ENCODE measurements at places on chromosomes 5 and 9.

DNA sequence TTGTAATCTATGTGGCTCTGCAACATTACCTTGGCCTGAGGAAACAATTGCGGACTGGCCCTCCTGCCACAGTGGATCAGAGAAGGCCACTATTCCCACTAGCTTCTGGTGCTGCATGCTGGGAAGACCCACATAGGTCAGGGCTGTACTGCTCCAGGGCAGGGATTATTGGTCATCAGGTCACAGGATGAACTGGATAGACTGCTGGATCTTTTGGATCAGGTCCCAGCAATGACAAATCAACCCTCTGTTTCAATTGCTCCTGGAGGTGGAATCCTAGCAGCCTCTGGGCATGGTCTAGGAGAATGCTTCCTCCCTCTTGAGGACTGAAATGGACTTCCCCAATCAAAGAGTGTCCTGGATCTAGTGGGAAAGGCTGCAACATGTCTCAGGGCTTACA lies 66.7 kb upstream of the PHF24 start:
- no peak for DNase-seq

DNA sequence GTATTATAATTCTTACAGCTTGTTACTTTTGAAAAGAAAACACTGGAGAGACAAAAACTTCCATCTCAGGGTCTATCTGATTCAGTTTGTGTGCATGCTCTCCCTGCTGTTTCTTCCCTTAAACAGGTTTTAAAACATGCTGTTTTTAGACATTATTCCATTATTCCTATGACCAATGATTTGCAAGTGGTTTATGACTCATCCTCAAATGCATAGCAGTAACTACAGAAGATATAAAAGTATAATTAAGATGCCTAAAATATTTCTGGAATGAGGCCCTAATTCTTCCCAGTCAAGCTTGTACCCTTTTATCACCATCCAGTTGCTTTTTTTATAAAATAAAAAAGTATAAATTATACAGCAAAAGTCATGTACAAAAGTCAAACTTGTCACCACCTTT lies 3.7 kb downstream of the DTWD2 start:
- DNase-seq, result no peak

GRCh38 chr5:102764381-102765004 lies 9.4 kb downstream of the PAM start:
- DNase-seq, result no peak

DNA sequence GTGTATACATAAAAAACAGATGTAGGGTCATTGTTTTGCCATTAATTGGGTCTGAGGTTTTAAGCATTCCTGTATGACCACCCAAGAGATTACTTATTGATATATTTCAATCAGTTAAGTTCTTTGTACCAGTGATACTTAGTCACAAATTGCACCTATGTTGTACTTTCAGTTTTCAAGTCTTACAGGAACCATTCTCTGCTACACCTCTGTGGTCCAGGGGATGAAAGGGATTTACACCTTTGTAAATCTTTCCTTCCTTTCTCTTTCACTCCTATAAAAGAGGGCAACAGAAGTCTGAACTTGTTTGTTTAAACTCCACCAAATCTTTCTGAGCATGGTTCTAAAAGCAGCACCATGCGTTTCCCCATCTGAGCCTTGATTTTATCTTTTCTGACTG lies 86.1 kb downstream of the DEPDC1B start:
- DNase-seq, result no peak

GRCh38 chr5:55600497-55601203 lies 65.9 kb upstream of the PLPP1 start:
- DNase-seq, result no peak

DNA sequence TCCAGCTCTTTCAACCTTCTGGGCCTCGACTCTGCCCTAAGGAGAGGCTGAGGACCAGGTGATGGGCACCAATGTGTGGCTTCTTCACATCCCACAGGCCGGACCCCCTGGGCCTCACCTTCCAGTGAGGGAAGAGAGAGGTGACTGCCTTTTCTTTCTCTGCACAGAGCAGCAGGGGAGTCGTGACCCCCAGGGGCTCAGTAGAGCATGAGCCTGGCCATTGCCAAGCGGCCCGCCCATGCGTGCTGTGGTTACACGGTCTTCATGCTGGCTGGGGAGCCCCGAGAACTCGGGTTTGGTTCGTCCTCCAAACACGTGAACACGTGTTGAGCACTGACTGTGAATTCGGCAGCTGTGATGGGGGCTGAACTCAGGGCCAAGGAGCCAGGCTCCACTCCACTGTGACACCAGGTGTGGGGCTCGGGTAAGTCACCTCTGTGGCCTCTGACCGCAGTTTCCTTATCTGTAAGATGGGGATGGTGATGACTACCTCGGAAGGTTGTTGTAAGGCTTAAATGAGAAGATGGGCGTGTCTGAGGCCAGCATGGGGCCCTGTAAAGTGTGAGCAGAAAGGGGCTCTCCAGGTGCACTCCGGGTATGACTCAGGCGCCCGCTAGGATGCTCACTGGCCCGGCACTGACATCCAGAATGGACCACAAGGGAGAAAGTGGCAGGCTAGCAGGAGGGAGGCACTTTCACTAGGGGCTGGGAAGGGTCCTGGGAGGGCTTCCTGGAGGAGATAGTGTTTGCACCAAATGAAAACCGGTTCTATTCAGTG lies 13.4 kb upstream of the GRHPR start:
- no peak for DNase-seq

DNA sequence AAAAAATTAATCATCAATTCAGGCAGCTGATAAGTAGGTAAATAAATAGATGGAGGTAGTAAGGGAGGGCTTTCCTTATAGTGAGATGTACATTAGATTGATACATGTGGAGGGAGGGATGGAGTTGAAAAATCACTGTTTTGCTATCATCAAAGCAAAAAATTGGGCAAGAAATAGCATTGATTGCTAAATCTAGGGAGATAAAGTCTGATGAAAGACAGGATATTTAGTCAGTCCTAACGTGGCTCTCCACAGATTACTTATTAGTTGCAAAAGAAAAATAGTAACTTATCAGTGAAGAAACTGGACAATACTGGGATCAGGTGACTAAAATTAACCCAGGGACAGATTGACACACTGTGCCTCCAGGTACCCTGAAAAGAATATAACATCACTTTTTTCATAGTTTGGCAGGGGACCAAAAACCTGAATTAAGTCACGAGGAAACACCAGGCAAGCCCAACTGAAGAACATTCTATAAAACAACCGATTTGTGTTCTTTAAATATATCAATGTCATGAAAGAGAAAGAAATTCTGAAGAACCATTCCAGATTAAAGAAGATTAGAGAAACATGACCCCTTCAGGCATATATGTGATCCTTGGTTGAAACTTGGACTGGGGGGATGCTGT lies 27.1 kb upstream of the GOLPH3 start:
- no peak for DNase-seq

DNA sequence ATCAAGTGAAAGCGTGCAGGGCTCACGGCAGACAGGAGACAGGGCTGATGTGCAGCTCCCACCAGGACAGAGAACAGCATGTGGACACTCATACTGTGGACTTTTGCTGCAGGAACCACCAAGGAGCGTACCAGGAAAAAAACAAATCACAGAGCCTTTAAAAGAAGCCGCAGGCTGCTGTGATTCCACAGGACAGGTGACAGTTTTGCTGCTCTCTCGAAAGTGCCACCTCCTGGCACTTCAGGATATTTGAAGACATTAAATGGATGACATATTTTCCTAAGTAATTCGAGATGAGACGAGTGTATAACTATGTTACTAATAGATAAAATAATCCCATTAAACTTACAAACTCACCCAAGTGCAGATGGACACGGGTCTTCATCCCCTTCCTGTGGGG lies 29.3 kb downstream of the ZDHHC11 start:
- no peak for DNase-seq

DNA sequence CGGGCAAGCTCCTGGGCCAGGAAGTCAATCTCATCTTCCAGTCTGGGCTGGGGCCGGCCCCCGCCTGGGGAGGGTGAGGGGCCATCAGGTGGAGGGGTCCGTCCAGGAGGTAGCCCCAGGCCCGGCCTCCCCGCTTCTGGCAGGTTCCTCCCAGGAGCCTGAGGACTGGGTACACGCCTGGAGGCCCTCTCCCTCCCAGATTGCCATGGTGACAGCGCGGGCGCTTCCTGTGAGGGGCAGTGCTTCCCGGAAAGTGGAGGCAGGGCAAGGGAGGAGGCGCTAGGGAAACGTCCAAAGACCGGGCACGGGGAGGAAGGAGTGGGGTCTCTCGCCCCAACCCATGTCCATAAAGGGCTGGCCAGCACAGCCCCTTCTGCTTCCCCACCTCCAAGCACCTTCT lies 4.9 kb downstream of the NPDC1 start:
- DNase-seq, result no peak

DNA sequence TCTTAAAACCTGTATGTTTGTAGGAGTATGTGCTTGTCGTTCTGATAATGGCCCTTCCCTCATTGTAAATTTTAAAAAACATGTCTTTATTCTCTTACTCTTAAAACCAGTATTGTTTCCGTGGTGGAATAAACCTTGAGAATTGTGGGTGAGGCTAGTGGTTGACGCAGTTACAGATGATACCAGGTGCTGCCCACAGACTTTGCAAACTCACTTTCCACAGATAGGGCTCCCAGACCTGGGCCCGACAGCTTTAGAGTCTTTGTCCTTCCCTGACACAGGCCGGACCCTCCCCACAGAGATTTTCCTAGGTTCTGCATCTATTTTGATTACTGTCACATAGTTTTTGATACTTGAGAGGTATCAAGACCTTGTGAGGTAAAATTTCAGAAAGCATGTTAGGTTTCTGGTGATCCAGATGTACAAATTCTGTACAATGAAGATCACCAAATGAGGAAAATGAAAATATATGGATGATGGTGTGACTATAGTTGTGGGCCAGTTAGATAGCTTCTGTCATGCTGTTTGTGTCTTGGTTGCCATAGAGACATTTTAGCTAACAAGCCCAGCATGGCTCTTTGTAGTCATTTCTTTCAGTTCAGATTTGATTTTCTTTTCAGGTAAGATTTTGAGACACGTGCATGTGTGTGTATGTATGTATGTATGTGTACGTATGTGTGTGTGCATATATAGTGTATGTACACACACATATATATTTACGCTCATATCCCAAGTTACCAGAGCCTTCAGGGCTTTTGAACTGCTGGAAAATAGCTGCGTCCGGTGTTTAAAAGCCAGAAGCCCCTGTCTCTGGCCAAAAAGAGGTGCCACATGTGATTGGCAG lies 33.8 kb downstream of the DMRT1 start:
- no peak for DNase-seq

- DNase-seq, result peak; percentile 52
Measured at GRCh38 chr5:142109331-142110045, 909 bp downstream of the NDFIP1 start.

DNA sequence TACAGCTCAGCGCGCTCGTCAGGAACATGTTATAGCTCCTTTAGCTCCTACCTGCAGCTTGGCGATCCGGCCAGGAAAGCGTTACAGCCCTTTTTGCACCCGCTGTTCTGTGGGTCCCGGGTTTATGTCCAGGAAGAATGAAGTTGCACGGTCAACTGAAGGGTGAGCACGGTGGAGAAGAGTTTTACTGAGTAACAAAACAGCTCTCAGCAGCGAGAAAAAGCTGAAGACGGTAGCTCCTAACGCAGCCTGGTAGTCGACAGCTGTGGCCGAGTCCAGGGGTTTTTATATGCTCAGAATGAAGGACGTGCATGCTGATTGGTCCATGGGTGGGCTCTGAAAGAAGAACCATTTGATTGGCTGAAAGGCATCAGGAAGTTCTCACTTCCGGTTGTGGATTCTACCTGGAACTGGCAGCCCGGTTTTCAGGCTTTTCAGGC lies 1830.1 kb upstream of the NUDT12 start:
- DNase-seq, result no peak

DNA sequence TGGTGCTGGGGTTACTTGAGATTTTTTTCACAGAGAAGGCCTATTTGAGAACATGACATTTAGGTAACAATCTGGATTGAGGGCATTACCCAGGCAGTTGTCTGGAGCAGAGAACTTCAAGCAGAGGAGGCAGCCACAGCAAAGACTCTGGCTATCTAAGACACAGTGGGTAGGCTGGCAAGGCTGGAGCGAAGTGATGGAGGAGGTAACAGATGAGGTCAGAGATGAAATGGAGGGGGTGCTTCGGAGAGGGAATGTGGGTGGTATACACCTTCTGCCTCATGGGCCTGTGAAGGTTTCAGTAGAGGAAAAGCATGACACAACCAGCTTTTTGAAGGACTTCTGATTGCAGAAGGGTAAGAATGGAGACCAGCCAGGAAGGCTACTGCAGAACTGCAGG lies 65.9 kb downstream of the TMEM174 start:
- DNase-seq, result no peak

GRCh38 chr5:149730620-149731331 lies 666 bp downstream of the PPARGC1B start:
- peak; percentile 63 for DNase-seq

- no peak for DNase-seq
Measured at GRCh38 chr9:108562176-108562575, 293.6 kb downstream of the ACTL7B start.

- no peak for DNase-seq
Measured at GRCh38 chr5:59182760-59183159, 599.9 kb downstream of the RAB3C start.

DNA sequence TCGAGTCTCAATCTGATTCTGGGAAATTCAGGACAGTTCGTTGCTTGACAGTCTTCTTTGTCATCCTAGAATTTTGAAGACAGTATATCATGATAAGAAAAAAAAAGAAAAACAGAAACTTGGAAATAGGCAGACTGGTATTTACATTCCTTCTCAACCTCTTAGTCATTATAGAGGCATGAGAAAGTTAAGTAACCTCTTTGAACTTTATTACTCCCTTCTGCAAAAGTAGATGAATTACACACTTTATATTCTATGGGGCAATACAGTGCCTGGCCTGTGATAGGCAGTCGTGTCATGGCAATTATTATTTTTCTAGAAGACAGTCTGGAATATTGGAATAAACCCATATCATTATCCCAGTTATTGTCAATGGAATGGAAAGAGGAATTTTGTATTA lies 828.9 kb downstream of the TLR4 start:
- DNase-seq, result no peak

GRCh38 chr5:154002511-154003020 lies 36.1 kb downstream of the FAM114A2 start:
- no peak for DNase-seq

DNA sequence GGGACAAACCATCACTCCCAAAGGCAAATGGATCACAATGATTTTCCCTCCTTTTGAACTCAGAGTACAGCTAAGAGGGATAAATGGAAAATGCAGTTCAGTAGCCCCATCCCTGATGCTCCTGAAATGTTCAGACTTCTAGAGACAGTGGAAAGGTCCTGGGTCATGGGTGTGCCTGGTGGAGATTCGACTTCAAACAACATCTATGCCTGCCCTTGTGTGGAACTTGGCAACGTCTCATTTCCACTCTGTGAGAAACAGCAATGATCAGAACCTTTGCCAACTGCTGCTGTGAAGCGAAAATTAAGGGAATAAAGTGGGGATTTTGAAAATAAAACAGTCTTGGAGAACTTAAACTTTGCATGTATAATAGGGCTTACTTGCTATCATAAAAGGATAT lies 778.1 kb downstream of the SEMA5A start:
- no peak for DNase-seq

DNA sequence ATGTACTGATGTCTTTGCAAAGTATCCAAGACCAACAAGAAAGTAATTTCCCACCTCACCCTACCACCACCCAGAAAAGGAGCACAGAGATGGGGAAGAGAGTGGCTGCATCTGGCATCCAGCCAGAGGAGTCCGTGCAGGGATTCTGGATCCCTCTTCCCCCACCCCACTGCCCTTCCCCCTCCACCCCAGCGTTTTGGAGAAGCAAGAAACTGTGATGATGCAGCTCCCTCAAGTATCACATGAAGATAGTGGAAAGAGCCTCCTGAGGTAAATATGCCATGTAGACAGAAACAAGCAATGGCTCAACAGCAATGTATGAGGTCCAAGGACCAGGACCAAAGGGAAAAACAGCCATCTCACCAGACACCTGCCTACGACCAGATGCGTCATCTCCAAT lies 153.8 kb downstream of the DEPDC1B start:
- no peak for DNase-seq

Data from NCI-H82 (cell line).